ENCODE measurements at places on chromosomes 7 and 10.

- DNase-seq = no peak
Observed at GRCh38 chr7:113093561-113093960, 6.9 kb upstream of the GPR85 start.

DNA sequence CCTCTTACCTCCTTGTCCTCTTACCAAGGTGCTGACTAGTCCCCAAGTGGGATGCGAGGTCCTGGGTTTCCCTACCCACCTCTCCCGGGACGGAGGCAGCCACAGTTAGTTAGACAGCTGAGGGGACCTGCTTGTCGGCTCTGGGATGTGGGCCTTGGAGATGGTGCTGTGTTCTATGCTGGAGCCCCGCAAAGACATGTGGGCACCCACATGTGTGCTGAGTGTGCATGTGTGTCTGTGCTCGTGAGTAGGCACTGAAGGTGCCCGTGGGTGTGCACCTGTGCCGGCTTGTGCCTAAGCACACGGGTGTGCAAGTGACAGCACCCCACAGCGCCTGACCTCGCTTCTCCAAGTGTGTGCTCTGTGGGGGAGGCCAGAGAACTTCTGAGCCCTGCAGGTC, 62.2 kb downstream of the NEURL1 start:
- no peak for DNase-seq

- DNase-seq = no peak
Observed at GRCh38 chr7:104096683-104097082, 107.2 kb upstream of the RELN start.

GRCh38 chr7:157138101-157138423, 664 bp upstream of the UBE3C start:
- DNase-seq = no peak

- no peak for DNase-seq
Observed at GRCh38 chr10:90988802-90989201, 67.9 kb upstream of the ANKRD1 start.

DNA sequence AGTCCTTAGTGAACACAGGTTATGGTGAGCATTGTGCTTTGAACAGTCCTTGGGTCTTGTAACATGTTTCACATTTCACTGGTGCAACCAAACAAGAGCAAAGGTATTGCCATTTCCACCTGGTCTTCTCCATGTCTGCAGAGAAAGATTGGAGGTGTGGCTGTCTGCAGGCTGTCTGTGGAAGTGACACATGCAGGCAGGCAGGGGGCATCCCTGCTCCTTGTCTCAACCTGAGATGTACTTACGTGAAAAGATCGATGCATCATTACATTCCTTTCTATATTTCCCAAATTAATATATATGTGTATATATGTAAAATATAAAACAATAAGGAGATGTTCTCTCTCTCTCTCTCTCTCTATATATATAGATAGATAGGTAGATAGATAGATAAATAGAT, 54.3 kb downstream of the LRRC18 start:
- DNase-seq = no peak

DNA sequence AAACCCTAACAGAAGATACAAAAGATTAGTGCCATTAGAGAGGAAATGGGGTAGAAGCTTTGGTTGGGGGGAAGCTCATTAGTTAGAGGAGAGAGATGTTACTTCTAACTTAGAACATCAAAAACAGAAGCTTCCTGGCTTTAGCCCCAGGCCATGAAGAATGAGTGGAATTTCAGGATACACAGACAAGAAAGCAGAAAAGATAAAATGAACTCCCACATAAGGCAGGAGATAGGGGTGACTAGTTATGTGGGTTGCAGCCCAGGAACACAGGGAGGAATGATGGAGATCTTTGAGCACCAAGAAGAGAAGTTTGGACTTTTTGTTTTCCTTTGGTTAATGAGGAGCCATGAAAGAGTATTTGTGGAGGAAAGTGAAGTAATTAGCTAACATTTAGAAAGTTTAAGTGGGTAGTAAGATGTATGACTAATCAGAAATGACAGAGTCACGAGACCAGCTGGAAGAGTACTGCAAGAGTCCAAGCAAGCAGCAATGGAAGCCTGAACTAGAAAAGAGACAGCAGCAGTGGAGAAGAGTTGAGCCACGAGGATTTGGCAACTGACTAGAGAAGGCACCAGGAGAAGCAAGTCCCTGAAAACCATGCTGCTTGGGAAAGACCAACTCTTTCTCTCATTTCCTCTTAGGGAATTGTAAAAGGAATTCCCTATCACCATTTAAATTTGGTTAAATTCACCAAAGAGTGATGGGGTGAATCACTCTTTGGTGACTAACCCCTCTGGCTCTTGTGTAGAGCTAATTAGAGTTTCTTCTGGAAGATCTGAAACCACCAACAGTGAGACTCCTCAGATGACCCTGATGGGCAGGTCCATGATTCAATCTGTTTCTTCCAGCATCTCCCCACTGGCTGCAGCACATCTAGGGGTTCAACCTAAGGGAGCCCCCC, 131.9 kb downstream of the KCNMA1 start:
- DNase-seq = no peak

DNA sequence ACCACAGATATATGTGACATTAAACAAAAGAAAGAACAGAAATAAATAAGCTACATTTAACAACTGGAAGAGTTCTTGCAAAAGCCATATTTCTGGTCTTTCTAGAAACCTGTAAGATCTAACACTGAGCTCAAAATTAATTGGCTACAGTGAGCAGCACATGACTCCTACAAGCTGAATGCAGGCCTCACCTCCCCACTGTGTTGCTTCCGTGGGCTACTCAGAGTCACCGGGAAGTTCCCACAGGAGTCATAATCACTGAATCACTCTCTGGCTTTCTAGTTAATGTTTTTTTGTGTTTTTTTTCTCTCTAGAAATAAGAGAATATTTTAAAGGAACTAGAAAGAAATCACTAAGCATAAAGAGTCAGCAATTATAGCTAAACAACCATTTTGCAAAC, 10.2 kb upstream of the MRPS24 start:
- no peak for DNase-seq

DNA sequence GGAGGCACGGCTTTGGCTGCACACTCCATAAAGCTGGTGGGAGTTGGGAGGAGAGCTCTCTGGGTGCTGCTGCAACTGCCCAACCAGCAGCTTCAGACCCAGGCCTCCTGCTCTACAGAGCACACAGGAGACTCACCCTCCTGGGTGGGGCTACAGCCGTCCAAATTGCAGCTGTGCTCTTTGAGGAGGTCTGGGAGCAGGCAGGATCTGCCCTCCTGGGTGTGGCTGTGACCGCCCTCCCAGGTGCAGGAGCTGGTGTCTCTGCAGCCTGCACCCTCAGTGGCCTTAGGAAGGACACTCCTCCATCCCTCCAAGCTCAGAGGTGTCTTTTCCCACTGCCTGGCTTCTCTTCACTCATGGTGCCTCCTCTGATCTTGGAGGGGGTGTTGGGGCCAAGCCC, 20.0 kb upstream of the PRF1 start:
- DNase-seq = no peak

DNA sequence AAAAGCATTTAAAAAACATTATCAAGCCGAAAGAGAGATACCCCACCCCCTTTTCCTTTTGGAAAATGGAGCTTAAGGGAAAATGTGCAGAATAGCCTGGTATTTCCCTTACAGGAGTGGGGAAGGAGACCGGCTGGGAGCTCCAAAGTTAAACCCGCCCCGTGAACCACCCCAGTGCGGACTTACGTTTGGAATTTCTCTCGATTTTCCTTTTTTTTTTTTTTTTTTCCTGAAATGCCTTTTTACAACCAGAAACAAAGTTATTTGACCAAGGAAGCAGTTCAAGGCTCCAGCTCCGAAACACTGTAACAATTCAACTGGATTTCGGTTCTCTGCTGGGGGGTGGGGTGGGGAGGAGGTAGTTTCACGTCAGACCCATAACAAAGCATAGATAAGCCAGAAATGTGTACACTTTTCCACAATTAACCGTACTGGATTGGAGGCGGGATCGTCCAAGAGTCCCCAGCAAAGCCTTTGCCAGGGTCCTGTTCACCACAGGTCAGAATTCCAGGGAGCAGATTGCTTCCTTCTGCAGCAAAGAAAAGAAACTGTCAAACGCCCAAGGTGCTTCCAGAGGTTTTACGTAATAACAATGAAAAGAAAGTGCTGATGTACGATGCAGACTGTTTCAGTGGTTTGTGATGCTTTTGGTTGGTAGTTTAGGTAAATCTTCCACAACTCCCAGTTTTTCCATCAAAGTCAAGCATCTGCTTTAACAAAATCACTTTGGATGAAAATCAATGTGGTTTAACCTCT, 6.7 kb downstream of the SKIDA1 start:
- no peak for DNase-seq

- DNase-seq = no peak
Observed at GRCh38 chr7:33904681-33905388, 504 bp upstream of the BMPER start.

DNA sequence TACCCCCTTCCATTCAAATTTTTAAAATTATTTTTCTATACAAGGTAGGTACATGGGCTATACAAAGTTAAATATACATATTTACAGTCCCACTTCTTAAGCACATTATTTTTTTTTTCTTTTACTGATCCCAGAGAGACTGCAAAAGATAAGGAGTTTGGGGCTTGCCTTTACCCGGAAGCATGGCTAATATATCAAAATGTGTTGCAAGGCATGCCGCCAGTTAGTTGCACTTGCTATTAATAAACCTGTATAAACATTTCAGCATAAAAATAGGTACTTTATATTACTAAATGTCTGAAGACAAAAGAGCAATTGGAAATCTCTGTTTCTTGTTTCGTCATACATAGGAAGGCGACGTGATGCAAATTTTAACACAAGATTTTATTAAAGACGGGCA, 21.5 kb upstream of the PDLIM1 start:
- no peak for DNase-seq

GRCh38 chr7:127437241-127437640, 44.7 kb upstream of the ZNF800 start:
- no peak for DNase-seq

- DNase-seq = no peak
Observed at GRCh38 chr7:137820677-137821420, 25.9 kb downstream of the DGKI start.

DNA sequence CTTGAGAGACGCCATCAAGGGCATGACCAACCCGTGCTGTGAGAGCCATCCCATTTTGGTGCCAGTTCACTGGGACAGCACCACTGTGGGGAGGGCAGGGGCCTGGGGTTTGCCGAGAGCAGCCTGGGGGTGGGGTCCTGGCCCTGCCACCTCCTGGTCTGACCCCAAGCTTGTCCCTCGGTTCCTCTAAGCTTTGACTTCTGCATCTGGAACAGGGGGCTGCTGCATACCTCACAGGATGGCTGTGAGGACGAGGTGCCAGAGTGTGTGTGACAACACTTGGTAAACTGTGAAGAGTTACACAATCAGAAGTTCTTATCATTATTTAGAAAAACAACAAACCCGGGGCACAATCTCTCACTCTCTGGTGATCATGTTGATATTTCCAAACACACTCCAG, 89.9 kb downstream of the CRTAC1 start:
- DNase-seq = no peak

GRCh38 chr7:68470836-68471435, 1127.3 kb upstream of the AUTS2 start:
- no peak for DNase-seq

DNA sequence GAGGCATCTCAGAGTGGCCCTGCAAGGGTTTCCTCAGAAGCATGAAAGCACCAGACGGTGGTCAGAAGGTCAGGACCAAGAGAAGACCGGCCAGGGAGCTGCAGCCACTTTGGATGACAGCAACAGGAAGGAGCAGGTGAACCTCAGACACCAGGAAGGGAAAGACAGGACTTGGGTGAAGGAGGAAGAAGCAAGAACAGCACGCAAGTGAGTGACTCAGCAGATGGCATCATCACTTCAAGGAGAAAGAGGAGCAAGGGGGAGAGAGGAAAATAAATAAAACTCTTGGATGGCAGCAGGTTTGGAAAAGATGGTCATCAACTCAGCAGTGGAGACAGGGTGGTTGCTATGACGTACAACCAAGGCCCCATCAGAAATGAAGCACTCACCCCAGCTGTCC, 31.6 kb downstream of the NCAPG2 start:
- no peak for DNase-seq

- DNase-seq = no peak
Observed at GRCh38 chr7:108719631-108720030, 150.0 kb downstream of the DNAJB9 start.

DNA sequence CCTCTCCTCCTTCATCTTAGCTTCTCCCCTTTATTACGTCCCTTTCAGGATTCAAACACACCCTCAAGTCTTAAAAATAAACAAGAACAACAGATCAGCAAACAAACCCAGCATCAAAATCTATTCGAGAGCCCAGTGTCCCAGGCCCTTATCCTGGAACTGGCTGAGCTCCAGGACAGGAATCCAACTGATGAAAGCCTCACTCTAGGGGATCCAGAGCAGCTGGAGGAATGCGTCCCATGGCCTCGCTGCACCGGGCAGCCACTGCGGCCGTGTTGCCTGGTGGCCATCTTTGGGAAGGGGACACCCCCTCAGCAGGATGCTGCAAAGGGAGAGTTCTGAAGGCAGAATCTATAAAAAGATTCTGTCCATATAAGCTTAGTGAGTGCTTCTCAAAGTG, 156.5 kb upstream of the BMPER start:
- DNase-seq = no peak
